Right cardiac atrium (tissue), 5 donors: ENCODE measurements at places on chromosomes 2 and 18.
A peak's percentile ranks its signal among the peaks of the same experiment; 100 is the strongest.

- no peak for DNase-seq
These were observed 31.1 kb downstream of the SIGLEC15 start for GRCh38 chr18:45856531-45856930.

GRCh38 chr2:120762341-120763061 lies 26.8 kb downstream of the GLI2 start:
- DNase-seq = no peak

DNA sequence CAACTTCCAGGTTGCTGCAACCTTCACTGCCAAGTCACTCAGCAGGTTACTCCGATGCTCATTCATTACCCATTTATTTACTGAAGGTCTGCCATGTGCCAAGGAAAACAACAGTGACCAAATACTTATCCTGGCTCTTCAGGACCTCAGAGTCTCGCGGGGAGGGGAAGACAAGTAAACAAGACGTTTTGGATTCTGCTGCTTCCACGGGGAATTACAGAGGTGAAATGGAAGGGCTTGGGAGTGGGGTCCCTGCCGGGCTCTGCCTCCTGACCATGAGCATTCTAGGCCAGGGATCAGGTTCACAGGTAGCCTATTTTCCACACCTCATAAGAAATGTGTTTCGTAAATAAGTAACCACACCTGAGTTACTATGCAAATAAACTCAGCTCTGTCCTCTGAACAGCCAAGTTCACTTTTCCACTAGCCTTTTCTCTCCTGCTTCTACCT lies 68.1 kb downstream of the CLHC1 start:
- no peak for DNase-seq

GRCh38 chr2:217852555-217853211 lies 150.1 kb downstream of the TNS1 start:
- DNase-seq = peak; percentile 31

DNA sequence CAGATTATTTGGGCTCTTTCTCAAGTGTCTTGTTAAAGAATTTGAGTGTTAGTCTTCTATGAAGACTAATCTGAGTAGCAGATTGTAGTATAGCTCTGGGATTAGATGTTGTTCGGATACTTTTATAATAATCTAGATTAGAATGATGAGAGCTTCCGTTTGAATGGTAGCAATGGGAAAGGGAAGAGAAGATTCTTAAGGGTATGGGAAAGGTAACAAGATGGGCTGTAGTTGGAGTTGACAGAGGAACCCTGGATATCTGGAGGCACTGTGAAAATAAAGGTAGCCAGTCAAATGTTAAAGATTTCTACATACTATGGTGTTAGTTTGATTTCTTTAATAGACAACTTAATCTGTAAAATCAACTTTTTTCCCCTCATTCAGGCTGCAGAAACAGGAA lies 4.7 kb downstream of the DDX1 start:
- no peak for DNase-seq

DNA sequence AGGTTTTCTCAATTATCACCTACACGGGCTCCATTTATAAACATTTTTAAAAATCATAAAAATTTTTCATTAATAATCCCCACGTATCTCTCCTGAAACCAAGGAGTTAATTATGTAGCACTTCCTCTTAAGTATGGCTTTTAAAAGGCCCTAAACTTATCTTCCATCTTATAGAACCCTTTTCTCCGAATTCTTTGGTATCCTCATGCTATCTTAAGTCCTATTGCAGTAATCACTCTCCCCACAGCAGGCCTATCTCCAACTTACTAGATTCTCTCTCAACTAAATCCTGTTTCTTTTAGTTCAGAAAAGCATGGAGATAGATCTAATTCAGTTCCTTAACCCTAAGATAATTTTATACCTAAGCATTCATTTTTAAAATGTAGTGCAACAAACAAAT lies 26.2 kb downstream of the RPRD1A start:
- DNase-seq = no peak

DNA sequence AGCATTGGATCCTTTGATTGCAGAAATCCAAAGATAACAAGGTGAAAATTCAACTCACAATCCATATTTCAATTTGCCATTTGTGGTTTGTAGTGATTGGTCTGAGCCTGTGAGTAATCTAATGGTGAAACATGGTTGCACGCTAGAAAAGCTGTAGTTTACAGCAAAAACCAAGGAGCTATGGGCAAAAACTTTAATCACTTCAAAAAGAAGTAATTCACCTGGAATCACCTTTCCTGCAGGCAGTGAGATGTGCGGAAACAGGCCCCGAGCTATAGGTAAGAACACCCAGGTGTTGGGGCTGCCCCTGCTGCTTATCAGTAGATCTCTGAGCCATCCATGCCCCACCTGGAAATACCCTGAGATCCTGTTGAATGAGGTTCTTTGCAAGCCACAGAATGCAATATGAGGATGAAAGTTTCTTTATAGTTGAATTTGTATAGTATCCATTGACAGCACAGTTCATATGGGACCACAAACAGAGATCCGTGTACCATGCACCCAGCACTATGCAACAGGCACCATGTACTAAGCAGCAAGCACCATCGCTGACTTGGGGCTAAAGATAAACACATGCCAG lies 208.2 kb downstream of the SPP2 start:
- no peak for DNase-seq

DNA sequence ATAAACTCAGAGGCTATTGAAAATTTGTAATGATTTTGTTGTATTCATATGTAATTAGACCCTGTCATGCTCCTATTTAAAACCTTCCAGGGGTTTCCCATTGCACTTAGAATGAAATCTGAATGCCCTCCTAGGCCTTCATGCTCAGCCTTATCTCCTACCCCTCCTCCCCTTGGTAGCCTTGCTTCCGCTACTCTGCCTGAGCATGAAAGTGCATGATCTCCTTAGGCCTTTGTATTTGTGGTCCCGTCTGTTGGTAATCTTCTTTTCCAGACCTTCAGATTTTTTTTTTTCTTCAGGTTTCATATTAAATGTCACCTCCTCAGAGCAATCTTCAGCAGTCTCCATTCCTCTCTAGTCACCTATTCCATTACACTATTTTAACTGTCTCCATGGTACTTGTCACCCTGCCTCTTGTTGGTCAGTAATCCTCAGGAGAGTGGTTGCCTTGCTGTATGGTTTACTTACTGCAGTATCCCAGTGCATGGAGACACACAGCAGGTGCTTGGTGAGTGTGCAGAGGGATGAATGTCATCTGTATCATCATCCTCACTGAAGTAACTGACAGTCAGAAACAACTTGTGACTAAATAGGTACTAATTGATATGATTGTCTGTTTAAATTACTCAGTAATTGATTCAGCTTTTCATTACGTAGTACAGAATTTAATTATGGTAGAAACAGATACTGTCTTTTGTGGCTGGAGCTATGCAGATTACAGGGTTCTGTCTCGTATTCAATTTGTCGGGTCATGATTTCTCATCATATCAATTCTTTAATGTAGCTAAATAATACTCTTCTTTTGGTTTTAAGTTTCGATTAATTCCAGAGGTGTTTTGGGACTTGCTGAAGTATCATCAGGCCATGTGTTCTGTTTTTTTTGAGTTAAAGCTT lies 63.9 kb downstream of the PHLPP1 start:
- no peak for DNase-seq

DNA sequence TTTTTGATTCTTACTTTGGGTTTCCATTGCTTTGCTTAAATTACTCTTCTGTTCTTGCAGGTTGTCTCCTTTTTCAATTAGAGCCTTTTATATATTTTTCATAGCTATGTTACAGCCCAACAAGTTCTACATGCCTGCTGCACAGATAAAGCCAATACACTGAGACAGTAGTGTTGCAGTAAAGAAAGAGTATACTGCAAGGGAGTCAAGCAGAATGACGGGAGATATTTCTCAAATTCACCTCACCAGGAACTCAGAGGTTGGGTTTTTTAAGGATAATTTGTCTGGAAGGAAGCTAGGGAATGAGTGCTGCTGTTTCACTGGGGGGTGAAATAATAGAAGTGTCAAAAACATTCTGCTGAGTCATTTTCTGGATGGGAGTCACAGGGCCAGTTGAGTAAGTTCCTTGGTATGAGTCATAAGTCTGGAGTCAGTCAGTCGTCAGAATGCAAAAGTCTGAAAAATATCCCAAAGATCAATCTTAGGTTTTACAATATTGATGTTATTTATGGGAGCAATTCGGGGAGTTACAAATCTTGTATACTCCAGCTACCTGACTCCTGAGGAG lies 193.0 kb upstream of the RGPD4 start:
- no peak for DNase-seq

DNA sequence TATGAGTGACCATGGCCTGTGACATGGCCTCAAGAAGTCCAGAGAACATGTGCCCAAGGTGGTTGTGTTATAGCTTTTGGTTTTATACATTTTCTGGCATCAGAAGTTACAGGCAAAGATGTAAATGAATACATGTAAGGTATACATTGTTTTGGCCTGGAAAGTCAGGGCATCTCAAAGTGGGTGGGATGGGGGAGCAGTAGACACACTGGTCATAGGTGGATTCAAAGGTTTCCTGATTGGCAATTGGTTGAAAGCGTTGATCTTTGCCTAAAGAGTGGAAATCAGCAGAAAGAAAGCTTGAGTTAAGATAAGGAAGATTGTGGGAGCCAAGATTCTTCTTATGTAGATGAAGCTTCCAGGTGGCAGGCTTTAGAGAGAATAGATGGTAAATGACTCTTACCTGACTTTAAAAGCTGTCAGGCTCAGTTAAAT lies 62.1 kb upstream of the DYNAP start:
- no peak for DNase-seq

GRCh38 chr18:58674863-58675472 lies 3.7 kb downstream of the MALT1 start:
- DNase-seq = no peak

DNA sequence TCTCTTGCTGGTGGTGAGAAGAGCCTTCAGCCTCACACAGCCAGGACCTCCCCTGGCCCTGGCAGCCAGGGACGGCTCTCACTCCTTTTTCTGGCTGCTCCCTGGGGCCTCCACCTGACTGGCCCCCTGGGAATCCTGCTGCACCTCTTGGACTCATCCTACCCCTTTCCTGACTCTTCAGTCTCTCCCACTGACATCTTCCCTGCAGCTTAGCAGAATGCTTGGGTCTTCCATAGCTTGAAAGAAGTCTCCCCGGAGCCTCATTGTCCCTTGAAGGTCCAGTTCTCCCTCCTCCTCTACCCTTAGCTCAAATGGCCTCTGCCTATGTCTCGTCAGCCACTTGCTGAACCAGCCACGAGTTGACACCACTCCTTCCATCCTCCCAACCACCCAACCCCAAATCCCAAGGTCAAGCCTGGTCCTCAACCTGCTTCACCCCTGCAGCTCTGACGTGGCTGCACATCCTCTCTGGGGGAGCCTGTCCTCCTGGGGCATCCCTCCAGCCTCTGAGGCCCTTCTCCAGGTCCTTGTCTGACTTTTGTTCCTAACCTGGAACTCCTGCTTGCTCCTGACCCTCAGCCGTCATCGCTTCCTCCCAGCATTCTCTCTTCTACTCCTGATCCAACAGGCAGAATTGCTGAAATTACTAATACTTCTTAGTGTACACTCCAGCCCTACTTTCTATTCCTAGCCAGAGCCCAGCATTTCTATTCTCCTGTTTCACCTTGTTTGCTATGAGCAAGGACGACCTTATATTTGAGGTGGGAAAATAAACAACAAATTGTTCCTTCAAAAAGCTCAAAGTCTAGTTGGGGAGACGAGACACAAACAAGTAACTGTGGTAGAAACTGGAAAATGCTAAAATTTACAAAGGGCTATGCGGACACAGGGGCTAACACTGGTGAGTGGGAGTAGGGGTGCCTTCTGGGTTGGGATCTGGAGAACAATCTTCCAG lies 68.7 kb upstream of the MGAT4A start:
- no peak for DNase-seq

DNA sequence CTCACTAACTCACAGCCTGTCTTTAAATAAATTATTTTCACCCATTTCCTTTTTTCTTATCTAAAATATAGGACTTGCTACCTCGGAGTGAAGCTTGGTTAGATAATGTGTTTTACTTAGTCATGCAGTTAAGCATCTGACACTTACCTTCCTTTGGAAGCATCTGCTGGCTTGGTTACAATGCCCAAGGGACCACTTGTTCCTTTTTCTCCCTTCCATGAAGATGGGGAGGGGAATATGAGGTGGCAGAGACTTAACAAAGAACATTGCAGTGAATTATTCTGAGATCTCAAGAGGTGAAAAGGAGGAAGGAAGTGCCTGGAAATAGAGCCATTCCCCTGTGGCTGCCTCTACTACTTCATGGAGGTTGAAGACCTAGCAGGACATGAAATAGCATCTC lies 145.4 kb upstream of the FOSL2 start:
- DNase-seq = no peak

DNA sequence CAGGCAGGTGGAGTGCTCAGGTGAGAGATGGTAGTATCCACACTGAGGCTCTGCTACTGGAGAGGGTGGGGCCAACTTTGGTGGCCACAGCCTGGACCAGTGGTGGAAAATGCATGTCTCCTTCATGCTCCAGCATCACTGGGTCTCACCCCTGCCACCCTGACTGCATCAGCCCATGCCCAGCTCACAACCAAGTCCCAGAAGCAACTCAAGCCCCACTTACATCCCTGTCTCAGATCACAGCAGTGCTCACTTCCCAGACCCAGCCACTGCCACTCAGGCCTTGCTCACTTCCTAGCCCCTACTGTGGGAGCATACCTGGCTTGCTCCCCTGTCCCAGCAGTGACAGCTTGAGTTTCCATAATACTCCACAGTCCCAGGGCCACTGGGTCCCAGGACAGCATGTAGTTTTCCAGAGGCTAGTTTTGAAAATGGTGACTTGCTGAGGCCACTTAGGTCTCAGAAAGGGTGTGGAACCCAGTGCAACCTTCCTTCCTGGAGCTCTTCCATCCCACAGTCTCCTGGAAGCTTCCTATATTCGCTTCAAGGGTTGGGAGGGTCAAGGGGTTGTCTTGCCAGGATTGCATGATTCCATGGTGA lies 58.8 kb downstream of the GPC1 start:
- DNase-seq = no peak

- DNase-seq = peak; percentile 51
These were observed 42.7 kb downstream of the EPHA4 start for GRCh38 chr2:221529177-221529942.

DNA sequence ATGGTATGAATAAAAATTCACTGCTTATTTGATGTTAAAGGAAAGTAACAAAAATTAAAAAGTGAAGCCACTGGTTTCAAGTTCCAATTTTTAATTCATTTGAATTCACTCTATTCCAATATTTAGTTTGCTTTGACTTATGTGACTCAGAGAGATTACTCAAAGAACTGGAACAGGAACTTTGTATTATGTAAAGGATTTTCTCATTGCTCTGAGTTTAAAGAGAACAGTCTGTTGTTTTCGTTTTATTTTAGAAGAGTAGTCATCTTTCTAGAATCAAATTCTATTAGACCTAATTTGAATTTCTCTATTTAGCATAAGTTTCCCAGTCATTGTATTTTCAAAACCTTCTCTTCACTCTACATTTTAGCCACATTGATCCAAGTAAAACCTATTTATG lies 300.1 kb upstream of the SLC8A1 start:
- no peak for DNase-seq
